ENCODE measurements at places on chromosomes 1 and 21.

DNA sequence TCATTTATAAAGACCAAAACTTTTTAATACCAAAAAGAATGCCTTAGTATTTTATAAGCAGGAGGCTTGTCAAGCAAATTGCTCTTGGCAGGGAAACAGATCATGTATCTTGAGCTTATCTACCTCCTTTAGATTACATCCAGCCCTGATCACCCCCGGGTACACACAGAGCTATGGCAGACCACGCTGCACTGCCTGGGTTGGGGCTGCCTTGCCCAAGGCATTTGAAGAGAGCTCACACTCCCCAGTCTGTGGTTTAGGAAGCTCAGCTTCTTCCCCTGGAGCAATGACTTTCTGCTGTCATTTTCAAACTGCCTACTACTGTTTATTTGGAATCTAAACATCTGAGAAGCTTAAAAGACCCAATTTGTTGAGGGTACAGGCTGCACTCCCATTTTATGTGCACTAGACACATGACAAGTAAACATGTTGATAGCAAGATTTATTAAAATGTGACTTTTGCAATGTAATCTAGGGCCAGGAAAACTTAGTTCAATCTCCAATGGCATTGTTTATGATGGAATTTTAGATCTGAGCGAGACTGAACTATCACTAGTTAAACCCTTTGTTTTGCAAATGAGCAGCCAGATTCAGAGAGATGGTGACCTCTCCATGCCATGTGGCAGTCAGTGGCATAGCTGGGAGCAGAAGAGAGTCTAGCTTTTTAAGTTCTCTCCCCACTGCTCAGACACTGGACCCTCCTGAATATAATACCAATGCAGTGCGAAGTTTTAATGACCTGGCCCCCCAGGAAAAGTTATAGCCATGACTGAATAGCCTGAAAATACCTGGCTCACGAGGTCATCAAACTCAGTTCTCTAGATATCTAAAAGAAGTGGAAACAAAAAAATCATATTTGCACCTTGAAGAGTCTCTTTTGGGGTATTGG lies 214.9 kb downstream of the HLX start:
- no peak for DNase-seq

DNA sequence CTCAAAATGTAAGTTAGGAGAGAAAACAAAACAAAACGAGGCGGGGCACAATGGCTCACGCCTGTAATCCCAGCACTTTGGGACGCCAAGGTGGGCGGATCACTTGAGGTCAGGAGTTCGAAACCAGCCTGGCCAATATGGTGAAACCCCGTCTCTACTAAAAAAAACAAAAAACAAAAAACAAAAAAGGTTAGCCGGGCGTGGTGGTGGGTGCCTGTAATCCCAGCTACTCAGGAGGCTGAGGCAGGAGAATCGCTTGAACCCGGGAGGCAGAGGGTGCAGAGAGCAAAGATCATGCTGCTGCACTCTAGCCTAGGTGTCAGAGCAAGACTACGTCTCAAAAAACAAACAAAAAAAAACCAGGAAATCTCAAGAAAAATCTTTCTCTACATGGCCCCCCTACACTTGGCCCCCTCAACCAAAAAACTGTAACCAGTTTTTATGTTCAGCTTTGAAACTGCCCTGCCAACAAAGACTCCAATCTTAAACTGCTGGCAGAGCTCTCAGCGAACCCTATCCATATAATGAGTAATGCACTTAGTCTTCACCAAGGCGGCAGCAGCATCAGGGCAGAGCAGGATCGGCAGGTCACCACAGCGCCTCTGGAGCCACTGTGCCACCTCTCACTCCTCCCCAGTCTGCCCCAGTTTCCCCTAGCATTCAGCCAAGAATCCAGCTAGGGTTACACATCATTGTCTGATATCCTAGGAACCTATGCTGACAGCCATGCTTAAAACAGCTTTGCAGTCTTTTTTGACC lies 71.7 kb downstream of the JAK1 start:
- DNase-seq = no peak

GRCh38 chr1:53073868-53074311 lies 11.9 kb downstream of the PODN start:
- no peak for DNase-seq

- peak; percentile 43 for DNase-seq
Measured at GRCh38 chr1:204493984-204494280, 673 bp downstream of the PIK3C2B start.

DNA sequence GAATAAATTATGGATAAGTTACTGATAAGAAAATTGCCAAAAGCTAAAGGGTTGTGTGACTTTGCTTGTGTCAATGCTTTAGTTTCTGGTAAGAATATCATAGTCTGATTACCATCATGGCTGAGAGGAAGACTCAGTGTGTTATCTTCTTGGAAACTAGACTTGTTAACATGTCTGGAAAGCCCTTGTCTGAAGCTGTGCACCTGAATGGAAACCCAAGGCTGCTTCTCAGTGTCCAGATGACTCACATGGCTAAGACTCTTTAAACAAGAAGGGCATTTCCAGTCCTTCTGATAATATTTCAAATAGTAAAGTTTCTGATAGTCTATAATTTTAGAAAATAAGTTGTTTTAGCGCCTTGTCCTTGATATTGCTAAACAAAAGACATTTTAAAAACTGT lies 1092.7 kb downstream of the PLA2G4A start:
- DNase-seq = no peak

DNA sequence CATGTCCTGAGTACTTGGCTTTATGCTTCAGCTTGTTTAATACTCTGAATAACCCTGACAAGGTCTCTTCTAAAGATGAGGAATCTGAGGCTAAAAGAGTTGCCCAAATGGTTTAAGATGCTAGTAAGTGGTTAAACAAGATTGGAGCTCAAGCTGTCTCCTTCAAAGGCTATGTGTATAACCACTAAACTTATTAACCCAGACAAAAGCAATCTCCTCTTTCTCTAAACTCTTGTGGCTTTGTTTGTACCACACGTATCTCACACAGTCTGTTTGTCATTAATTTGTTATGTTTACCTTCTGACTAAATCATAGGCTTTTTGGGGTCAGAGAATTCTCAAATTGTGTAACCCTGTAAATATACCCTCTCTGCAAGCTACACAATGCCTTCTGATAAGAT lies 89.9 kb downstream of the HMCN1 start:
- DNase-seq = no peak

GRCh38 chr21:16840538-16840937 lies 672.3 kb upstream of the CXADR start:
- no peak for DNase-seq

DNA sequence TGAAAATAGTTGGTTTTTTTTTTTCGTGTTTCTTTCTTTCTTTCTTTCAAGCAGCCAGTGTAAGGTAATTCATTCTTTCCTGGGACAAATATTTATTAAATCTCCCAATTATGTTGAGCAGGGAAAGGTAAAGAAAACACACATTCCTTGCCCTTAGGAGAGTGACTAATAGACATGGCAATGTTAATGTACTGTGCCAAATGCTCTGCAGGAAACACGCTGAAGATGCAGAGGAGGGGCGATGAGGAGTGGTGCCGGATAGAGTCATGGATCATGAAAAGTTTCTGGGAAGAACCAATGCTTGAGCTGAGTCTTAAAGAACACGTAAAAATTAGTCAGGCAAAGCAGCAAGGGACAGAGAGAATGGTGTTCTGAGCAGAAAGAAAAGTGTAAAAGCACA lies 199.2 kb downstream of the DNM3 start:
- no peak for DNase-seq

DNA sequence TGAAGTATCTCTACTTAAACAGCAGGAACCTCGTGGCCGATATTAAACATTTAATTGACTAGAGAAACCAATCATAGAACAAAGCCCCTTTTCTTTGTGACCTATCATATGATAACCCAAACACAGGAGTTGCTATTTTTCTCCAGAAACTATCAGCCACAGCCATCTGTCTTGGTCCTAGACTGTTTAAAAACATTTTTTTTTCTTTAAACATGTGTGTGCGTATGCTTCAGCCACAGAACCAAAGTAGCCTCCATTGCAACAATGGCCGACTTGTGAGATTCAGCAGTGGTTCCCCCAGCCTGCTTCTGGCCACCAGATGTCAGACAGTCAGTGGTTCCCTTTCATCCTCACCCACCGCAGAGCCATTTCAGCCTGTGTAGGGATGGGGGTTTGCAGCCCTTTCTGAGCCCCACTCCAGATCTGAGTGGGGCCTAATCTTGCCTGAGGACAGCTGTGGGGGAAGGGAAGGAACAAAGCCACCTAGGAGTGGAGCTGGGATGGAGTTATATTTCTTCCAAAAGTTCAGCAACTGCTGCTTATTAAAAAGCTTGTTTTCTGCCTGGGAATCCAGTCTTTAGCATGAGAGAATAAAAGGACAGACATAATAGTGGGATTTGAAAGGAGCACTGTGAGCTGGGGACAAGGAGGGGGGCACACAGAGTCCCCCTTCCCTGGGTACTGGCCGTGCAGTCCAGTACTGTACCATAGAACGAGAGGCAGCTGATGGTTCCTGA lies 11.7 kb upstream of the IGSF3 start:
- DNase-seq = no peak

DNA sequence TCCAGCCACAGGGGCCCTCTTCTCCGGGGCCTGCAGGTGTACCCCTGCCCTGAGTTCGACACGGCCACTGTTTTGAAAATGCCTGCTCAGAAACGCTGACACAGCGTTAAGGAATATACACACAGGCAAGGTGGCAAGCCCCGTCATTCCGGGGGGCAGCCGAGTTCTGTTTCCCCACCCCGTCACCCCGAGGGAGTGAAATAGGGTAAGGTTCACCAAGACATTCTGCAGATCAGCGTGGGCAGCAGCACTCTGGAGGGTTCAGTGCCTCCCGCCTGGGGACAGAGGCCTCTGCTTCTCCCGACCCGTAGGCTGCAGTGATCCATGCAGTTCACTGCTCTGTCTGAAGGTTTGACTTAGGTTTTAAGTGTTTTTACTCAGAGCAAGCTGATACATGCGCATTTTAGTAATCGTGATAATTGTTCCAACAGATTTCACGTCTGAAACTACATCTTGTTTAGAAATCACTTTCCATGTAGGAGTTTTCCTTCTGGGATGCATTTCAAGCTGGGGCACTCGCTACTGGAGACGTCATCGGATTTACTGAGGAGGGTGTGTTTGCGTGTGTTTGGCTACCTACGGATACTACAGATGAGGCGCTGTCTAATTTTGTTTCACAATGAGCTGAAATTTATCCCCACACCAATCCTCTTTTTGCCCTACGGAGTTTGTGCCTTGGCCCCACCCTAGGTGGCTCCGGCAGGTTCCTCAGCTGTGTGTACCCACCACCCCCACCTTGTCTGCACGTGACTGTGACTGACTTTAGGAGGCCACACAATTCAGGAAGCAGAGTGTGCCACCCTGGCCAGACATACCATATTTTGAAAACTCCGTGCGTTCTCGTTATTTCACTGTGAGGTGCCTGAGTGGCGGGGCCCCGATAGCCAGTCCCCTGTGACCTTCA lies 63.5 kb downstream of the AGPAT3 start:
- DNase-seq = no peak

- no peak for DNase-seq
Measured at GRCh38 chr1:156591181-156591431, 470 bp upstream of the NAXE start.

GRCh38 chr1:40659649-40659947 lies 5.9 kb downstream of the RIMS3 start:
- no peak for DNase-seq

- DNase-seq = no peak
Measured at GRCh38 chr1:162151900-162152829, 82.7 kb downstream of the NOS1AP start.

DNA sequence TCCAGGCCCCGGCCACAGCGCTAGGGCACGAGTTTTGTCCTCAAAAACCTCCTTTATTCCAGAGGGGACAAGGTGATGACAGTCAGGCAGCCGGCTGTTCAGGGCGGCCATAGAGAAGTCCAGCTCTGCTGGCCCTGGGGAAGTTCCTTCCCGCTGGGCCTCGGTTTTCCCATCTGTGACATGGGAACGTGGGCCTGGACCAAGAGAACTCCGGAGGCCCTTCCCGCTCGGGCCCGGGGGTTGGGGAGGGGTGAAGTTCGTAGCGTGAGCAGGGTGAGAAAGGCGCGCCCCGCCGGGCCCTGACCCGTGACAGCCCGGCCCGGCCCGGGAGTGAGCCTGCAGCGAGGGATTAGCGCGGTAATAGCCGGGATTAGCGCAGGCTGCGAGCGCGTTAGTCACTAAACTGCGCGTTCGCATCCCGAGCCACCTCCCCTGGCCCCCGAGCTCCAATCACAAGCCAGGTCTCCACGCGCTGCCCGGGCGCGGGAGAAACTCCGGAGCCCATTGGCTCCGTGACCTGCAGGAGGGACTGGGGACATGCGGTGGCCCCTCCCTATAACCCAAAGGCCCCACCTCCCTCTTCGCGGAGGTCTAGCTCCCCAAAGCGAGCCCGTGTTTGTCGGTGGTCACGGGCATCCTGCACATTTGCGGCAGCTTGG lies 29.8 kb upstream of the PADI2 start:
- no peak for DNase-seq

- no peak for DNase-seq
Measured at GRCh38 chr1:224378855-224379631, 22.4 kb downstream of the CNIH4 start.

- no peak for DNase-seq
Measured at GRCh38 chr1:215890438-215890837, 323.3 kb downstream of the KCTD3 start.

DNA sequence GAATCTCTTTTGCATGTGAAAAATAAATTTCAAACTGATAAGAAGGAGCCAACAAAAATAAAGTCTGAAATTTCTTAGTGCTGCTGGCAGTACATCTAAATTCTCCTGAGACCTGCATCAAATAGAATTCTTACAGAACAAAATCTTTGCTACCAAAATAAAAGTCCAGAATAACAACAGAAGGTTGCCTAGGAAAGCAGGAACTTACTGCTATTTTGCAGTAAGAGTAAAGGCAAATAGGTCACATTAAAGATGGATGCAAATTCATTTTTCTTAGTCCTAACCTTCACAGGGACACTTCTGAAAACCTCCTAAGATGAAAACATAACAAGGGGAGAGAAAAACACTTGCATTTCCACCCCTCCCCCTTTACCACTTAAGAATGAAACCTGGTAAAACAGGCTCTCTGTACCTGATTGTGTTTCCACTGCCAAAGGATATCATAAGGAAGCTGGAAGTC lies 59.0 kb downstream of the RUSC1 start:
- no peak for DNase-seq
